Skeletal muscle tissue (tissue), 5 donors: ENCODE measurements at places on chromosomes 7 and 10. TPM values are rescaled to one million over a fixed set of nuclear protein-coding genes. Genes with fewer than 3 reads are reported as not detected.

Gene CTAGE4
- total RNA-seq: not detected

Gene KCNMA1
- 18.8 TPM for total RNA-seq

Gene MRPS16
- 57.4 TPM for total RNA-seq

Gene SVIL
- 153 TPM for total RNA-seq

Gene OR2A12
- total RNA-seq: not detected

Gene CTAGE8
- total RNA-seq: not detected

Gene AGR3
- total RNA-seq: not detected

Gene PPP1R9A
- total RNA-seq: 42.3 TPM

Gene PLEKHS1
- 0.52 TPM for total RNA-seq

Gene STEAP4
- 3.7 TPM for total RNA-seq

Gene FAM131B
- 1.0 TPM for total RNA-seq

Gene ATRNL1
- 7.8 TPM for total RNA-seq

Gene ECHDC3
- total RNA-seq: 20.9 TPM

Gene GIMAP1
- 1.0 TPM for total RNA-seq

Gene NKX1-2
- total RNA-seq: not detected

Gene VWDE
- 0.52 TPM for total RNA-seq

Gene LIPM
- under 0.01 TPM for total RNA-seq

Gene ARHGEF35
- 1.6 TPM for total RNA-seq
